ENCODE measurements at places on chromosomes 2 and 18.

DNA sequence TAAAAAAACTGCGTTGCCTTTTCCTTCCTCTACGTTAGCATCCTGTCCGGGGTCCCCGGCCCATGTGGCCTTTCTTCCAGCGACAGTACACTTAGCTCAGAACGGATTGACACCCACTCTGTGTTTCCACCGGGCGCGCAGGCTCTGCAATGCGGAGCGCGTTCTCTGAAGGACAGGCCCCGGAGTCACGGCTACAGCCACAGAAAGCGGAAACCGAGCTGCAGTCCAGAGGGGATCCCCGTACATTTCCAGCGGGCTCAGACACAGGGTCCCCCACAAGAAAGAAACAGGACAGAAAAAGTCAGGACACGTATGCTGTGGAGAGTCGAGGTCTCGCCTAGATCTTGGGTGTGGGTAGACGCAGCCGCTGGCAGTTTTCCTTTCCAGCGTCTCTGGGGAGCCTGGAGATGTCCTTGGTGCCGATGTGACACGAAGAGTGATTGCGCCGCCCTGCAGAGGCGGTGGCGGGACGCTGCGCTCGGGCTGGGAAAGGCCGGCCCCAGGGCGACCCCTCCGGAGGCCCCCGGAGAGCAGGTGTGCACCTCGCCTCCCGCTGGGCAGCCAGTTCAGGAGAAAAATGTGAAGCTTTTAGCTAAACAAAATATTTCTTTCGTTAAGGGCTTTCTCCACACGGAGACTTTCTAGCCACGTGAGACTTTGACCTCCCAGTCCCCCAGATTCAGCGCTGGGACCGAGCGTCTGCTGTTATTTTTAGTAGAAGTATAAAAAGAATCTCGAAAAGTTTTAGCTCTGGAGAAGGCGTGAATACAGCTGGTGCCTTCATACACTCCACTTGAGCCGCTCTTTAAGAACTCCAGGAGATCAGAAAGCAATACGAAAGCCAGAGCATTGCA is 1.3 kb upstream of the ACKR3 start:
- no peak for DNase-seq

GRCh38 chr2:1748176-1748740 is 3.9 kb upstream of the PXDN start:
- DNase-seq, result peak; percentile 65

DNA sequence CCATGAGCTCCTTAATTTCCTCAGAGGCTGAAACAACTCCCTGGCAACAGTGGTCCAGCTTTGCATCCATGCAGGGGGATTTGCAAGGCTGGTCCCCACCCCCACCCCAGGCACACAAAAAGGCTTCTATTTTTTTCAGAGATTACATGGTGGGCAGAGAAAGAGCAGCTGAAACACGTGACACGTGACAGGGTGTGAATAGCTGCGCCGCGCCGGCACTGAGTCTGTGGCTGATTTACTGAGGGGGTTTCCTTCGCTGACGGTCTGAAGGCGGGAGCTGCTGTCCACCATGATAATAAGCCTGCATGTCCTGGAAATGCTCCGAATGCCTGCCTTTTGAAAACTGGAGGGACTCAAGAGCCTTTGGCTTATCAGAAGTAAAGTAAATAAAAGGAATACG is 50.7 kb upstream of the APCDD1 start:
- DNase-seq, result no peak

DNA sequence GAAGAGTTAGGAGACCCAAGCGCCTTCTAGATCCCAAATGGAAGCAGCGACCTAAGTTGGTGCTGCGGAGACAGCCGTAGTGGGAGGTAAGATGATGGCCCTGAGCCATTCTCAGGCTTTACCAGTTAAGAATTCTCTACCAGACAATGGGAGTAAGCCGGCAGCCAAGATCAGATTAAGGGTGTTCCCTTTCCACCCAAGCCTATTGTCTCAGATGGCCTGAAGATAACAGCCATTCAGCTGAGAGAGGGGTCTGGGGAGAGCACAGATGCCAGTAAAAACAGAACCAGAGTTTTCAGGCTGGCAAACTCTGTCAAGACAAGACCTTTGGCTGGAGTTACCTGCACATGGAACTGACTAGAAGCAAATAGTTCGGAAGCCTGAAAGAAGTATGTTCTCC is 191.7 kb upstream of the HAAO start:
- DNase-seq, result no peak

GRCh38 chr2:134406311-134406710 is 152.4 kb downstream of the MGAT5 start:
- no peak for DNase-seq

- no peak for DNase-seq
These were observed 171.9 kb downstream of the HRH4 start for GRCh38 chr18:24632158-24632988.

DNA sequence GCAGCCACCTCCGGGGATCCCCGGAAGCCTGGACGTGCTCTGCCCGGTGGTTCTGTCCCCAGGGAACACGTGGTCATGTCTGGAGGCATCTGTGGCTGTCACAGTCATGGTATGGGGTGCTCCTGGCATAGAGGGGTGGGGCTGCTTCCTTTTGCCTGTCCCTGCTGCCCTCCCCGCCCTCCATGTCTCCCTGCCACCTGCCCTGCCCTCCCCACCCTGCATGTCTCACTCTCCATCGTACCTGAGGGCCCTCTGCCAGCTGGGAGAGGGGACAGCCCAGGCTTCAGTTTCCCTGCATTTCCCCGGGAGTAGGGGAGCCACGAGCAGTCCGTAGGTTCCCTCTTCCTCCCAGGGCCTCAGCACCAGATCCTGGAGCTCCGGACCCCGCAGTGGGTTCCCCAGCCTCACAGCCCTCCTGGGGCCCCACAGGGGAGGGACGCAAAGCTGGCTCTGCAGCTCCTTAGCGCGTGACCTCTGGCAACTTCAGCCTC is 90.0 kb upstream of the CTDP1 start:
- DNase-seq, result no peak

DNA sequence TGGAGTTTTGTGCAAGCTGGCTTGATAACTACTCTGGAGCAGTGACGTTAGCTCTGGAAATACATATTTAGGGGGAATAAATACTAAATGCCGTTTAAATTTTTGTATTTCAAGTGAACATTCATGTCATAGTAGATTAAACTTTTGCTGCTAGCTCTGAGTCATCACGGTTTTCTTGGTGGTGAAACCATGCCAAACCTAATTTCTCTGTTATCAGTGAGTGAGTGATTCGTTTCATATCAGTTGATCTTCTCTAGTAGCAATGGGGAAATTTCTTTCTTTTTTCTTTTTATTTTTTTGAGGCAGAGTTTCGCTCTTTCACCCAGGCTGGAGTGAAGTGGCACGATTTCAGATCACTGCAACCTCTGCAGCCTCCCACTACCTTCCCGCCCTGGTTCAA is 211.1 kb downstream of the PTPRM start:
- DNase-seq, result no peak

DNA sequence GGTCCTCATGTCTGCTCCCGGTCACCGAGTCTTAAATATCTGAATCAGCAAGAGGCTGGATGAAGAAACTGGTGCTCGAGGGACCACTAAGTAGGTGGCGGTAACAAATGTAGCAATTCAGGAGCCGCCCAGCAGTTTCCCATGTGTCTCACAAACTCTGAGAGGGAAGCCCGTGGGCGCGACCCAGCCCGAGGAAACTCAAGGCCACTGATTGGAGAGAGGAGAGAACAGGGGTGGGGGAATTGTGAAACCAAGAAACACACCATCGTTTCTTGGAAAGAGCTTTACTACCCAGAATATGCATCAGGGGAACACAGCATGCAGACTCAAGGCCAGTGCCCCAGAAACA is 10.8 kb downstream of the MLPH start:
- peak; percentile 94 for DNase-seq

- DNase-seq, result no peak
These were observed 66.4 kb upstream of the SLC16A14 start for GRCh38 chr2:230135130-230135525.

- no peak for DNase-seq
These were observed 199.2 kb downstream of the ST6GAL2 start for GRCh38 chr2:106686814-106687213.

DNA sequence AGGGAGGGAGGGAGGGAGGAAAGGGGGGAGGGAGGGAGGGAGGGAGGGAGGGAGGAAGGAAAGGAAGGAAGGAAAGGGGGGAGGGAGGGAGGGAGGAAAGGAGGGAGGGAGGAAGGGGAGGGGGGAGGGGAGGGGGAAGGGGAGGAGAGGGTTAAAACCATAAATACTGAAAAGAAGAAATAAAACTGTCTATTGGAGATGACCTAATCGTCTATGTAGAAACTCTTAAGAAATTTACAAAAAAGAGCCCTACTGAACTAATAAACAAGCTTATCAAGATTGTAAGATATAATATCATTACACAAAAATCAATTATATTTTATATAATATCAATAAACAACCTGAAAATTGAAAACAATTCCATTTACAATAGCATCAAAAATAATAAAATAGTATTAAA is 32.3 kb upstream of the CTDP1 start:
- DNase-seq, result no peak

- DNase-seq, result peak; percentile 19
These were observed 72.0 kb upstream of the CTAGE1 start for GRCh38 chr18:22489704-22490103.

DNA sequence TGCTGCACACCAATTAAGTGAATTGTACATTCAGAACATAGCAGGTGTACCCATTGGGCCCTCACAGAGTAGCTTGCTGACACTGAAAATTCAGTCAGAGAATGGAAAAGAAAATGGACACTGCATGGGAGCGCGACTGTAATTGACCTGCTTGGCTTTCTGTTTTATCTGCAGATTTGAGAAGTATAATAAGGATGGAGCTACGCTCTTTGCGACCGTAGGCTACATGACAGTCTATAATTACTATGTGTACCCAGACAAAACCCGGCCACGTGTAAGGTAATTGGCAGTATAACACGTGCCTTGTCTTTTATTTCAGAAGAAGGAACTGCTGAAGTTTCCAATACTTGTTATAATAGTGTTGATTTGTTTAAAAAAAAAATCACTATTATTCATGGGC is 33.5 kb upstream of the METAP1D start:
- no peak for DNase-seq

GRCh38 chr2:8343031-8343430 is 338.8 kb upstream of the ID2 start:
- DNase-seq, result no peak

DNA sequence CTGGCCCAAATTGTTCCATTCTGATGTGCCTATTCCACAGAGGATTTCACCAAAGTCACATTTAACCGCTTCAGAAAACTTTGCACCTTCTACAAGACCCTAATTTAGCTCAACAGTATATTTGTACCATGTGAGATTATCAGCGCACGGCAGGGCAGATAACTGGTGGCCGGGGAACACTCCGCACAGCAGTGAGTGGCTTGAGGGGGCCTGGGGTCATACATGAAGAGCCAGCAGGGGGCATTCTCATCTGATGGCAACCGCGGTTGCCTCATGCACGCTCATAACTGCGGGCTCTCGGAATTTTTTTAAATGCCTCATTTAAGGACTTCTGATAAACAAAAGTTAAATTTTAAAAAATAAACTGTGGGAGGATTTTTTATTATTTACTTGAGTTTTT is 84.1 kb downstream of the BIN1 start:
- no peak for DNase-seq

DNA sequence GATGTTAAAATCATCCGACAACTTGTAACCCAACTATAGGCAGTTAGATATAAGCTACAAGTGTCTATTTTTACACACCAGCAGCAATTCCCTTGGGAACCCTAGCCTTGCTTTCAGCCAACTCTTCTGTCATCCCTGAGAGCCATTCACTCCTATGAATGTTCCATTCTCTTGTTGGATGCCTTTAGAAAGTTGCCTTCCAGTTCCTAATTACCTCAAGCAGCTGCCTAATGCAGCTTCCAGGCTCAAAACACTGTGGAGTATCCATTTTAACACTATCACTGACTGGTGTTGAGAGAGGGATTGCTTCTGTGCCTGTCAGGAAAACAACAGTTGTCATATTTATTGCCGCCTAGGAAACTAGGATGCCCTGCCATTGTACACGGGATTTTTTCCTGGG is 402.0 kb upstream of the ACVR2A start:
- DNase-seq, result no peak

GRCh38 chr2:136703214-136703613 is 62.1 kb upstream of the THSD7B start:
- no peak for DNase-seq

GRCh38 chr18:3051718-3052410 is 38.9 kb upstream of the LPIN2 start:
- DNase-seq, result no peak

- DNase-seq, result peak; percentile 58
These were observed 98.2 kb upstream of the HNMT start for GRCh38 chr2:137865954-137866540.

- no peak for DNase-seq
These were observed 6.5 kb downstream of the RNF103 start for GRCh38 chr2:86617153-86617552.

GRCh38 chr18:49227441-49228165 is 232.8 kb downstream of the DYM start:
- no peak for DNase-seq

DNA sequence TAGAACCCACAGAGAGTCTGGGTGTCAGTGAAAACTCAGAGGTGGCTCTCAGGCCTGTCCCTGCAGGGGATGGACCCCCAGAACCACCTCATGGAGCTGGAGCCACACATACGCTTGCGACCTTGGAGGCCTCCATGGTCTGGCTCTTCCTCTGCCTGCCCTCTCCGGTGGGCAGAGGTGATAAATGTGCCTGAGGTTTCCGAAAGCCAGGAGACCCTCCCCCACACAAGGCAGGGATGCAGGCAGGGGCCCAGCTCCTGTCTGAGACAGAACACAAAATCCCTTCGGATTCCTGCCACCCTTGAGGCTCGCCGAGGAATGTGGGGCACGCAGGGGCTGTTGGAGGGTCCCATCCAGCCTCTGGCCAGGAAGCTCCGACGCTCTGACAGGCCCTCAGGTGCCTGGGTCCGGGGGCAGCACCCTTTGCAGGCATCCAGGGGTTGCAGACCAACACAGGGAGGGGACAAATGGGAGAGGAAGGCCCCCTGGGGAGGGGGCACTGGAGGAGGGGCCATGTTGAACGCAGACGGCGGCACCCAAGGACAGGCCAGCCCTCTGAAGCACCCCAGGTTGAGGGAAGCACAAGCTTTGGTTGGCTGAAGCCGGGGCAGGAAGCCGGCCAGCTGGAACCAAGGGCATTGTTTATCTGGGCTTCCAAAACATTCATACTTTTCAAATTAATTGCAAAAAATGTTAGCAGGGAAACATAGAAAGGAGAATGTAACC is 4.1 kb upstream of the SNED1 start:
- no peak for DNase-seq

DNA sequence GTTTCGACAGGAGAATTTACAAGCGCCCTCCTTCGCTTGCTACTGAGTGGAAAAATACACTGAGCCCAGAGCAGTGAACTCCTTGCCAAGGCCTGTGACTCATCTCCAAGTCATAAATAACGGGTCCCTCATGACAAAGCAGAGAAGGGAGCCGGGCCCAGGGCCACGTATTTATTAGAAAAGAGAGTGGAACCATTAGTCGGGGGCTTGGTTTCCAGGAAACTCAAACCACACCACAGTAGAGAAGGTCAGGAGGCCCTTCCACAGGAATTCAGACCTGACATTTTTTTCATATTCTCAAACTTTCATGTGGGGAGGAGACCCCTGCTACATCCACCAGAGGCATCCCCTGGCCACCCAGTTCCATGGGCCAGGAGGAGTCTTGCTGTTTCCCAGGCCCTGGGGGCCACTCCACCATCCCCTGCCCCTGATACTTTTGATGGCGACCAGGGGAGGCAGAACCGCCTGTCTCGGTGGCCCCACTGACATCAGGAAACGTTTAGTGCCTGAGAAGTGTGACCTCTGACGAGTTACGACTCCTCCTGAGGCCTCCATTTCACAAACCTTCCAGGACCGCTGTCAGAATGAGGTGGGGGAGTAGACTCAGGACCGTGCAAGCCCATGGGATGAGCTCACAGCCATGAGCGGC is 289.7 kb downstream of the DYSF start:
- DNase-seq, result peak; percentile 94

Data from fibroblast of mammary gland (primary cell).